ENCODE measurements at places on chromosomes 16 and 17.

DNA sequence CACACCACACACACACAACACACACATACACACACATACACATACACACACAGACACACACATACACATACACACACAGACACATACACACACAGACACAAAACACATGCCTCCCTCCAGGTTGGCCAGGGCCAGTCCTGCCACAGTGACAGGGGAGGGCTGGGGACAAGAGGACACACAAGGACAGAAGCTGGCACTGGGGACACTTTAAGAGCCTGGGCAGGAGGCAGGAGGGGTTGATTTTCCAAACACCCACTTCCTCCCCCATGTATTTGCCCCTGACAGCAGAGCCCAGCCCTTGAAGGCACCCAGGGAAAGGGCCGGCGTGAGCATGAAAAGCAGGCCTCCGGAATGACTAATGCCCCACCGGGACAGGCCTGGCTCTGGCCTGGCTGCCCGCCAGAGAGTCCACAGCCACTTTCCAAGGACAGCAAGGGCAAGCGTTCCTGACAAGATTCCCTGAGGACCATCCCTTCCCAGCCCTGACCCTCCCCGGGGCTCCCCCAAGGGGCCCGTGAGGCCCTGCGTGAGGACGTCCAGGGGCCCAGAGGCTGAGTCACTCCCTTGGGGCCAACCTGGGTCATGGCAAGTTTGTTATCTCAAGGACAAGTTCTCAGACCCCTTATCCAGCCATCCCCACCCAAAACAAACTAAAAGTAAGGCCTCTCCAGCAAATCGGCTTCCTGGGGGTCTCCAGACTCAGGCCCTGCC, 235.6 kb downstream of the ZNF423 start:
- no peak for DNase-seq

- no peak for DNase-seq
These were observed 441 bp downstream of the CMTM4 start for GRCh38 chr16:66695935-66696668.

DNA sequence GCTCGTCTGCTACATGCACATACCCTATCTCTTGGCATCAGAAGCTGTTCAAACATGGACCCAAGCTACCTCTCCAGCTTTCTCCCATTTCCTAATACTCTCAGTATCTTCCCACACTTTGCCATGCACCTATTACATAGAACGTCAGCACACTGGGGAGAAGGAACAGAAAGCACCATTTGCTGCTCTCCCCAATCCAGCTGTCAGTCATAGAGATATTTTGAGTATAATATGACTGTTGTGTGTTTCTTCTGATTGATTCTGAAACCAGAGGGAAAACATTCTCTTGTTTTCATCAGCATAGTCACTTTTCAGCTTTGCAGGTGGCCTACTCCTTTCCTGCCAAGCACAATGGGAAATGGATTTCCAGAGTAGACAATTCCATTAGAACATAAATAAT, 107.1 kb downstream of the ADAMTS18 start:
- DNase-seq, result no peak

DNA sequence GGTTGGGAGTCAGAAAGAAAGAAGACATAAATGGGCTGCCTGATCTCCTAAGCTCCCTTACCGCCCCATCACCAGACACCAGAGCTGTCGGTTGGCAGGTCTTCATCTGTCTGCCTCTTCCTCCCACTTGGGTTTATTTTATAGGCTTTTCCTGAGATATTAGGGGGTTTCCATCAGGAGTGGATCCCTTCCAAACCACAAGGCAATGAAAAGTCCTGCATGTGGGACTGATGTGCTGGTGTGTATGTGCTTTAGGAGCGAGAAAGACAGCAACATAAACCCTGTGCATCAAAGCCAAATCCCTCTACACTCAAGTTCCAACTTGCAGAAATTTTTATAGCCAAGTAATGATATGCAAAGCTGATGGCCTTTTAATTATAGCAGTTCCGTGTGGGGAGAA, 389.5 kb downstream of the SLC39A11 start:
- no peak for DNase-seq

- DNase-seq, result no peak
These were observed 31.6 kb upstream of the LRRC37A3 start for GRCh38 chr17:64950871-64951270.

DNA sequence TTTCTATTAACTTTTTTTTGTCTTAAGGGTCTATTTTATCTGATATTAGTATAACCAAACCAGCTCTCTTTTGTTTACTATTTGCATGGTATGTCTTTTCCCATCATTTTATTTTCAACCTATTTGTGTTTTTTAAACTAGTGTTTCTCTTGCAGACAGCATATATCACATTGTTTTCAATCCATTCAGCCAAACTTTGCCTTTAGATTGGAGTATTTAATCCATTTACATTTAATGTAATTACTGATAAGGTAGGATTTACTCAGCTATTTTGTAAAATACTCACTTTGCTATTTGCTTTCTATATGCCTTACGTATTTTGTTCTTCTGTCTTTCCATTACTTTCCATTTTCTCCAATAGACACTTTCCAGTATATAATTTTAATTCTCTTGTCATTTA, 108.0 kb upstream of the NACA2 start:
- no peak for DNase-seq

- DNase-seq, result no peak
These were observed 108.5 kb downstream of the TMEM114 start for GRCh38 chr16:8481810-8482209.

DNA sequence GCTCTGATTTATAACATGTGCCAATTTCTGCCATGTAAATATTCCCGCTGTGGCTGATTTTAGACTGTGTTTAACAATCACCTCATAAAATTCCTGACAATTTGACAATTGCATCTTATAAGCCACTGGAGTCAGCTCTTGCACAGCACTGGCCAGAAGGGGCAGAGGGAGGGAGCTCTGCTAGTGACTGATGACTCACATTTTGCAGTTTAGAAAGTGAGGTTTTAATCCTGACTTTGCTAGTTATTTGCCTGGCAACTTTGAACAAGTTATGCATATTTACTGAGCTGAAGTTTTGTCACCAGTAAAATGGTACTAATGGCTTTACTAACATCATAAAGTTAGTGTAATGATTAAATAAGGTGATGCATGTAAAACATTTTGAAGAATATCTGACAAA, 452.3 kb downstream of the CNTNAP4 start:
- no peak for DNase-seq

DNA sequence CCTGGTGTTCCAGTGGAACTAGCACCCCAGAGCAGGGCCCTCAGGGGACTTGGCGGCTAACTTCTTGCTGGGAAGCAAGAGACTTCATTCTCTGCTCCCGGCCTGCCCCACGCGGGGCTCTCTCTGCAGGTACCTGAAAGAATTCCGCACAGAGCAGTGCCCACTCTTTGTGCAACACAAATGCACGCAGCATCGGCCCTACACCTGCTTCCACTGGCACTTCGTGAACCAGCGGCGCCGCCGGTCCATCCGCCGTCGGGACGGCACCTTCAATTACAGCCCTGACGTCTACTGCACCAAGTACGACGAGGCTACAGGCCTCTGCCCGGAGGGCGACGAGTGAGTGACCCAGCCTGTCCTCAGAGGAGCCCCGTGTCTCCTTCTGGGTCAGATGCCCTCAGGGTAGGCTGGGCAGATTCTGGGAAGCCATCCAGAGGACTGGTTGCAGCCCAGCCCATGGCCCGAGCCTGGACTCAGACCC, 25.1 kb downstream of the UNK start:
- DNase-seq, result no peak

DNA sequence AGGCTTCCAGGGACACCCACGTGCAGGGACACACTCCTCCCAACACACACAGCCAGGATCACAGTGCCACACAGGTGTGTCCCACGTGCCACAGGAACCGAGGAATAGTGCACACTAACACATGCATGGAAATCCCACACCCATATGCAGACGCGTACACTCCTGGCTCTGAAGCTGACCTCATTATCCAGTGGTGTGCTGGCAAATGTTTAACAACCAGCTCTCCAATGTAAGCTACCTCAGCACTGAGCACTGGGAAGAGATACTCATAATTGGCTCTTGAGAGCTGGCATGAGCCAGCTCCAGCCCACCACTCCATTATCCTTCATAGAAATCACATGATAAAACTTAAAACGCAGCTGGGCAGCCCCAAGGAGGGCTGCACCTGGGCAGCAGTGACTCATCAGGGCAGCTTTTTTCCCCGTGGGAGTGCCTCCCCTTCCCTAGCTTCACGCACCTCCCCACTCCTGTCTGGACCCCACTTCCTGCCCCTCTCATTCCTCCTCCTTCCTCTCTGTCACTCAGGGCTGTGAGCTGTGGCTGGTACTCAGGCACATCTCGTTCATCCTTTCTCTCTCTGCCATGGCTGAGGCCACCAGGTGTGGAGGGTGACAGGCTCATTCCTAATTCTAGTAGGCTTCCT, 14.9 kb upstream of the TBX21 start:
- DNase-seq, result no peak

GRCh38 chr16:57648581-57649442, 19.3 kb upstream of the ADGRG3 start:
- DNase-seq, result peak; percentile 72

- peak; percentile 55 for DNase-seq
These were observed 16.6 kb downstream of the CD7 start for GRCh38 chr17:82300707-82301270.

DNA sequence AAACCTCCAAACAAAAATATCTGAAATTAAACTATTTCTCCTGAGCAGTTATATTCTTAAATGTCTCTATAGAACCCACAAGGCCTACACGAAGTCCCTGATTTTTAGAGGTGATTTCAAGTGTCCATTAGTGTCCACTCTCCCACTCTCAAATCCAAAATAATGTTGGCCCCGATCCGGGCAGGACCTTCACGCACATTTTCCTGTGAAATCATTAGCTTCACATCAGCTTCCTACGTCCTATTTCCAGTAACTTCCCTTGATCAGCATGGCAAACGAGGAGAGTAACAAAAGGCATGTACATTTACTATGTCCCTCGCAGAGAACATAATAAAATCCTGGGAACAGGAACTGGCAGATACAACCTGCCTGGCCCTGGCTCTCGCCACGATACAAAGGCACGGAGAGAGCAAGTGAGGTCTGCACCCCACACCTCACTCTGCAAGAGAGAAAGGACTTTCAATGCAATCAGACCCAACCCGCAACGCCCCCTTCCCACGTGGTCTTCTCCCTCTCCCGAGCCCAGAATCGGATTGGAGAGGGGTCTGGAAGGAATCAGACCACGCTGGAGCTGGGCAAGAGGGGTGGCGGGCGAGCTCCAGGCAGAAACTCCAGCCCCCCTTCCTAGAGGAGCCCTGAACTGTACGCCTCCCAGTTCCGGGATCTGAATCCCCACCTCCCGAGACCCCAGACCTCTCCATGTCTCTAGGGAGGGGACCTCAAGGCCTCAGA, 17.5 kb upstream of the C17orf78 start:
- DNase-seq, result no peak

GRCh38 chr16:12124742-12125141, 148.2 kb downstream of the SNX29 start:
- no peak for DNase-seq

GRCh38 chr16:63925221-63925620, 1196.6 kb downstream of the CDH11 start:
- DNase-seq, result no peak

- DNase-seq, result no peak
These were observed 45.6 kb upstream of the LCMT1 start for GRCh38 chr16:25065899-25066298.

- DNase-seq, result no peak
These were observed 7.6 kb upstream of the PGAP6 start for GRCh38 chr16:389352-389751.

- DNase-seq, result peak; percentile 16
These were observed 5.7 kb downstream of the OR4D2 start for GRCh38 chr17:58172369-58173071.

DNA sequence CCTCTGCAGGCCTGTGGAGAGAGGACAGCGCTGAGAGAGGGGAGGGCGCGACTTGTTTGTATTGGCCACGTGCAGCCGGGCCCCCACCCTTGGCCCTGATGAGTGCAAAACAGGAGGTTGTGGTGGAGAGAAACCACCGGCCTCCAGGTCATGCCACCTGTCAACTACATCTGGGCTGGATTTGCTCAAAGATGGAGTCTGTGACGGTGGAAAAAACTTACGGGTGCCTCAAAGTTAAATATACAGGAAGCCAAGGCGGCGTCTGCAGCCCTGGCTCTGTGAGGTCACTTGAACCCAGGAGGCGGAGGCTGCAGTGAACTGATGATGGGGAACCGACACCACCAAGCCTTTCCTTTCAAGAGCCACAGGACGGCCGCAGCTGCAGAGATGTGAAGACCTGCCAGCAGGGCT, 15.7 kb downstream of the C16orf74 start:
- peak; percentile 17 for DNase-seq

GRCh38 chr17:6079155-6079888, 9.1 kb downstream of the WSCD1 start:
- no peak for DNase-seq

GRCh38 chr17:62732125-62732524, 76.0 kb downstream of the MARCHF10 start:
- no peak for DNase-seq

DNA sequence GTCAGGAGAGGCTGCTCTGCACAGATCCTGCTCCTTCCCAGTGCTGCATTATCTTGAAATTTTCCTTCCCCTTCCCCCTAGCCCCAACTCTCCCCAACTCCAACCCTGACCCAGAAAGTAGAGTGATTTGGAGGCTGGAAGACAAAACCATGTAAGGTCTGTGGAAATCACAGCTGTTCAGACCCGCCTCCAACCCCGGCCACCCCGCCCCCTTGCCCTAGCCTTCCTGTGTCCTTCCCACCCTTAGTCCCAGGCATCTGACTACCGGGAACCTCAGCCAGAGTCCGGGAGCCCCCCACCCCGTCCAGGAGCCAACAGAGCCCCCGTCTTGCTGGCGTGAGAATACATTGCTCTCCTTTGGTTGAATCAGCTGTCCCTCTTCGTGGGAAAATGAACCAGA, at the start of gene AOC3:
TSS of gene AOC3 (plus strand) at position 246 of the 400 bp plus-strand sequence. CDS start at position 391, 145 bp downstream.
- DNase-seq, result no peak

GRCh38 chr17:17030515-17031211, 11.6 kb upstream of the MPRIP start:
- DNase-seq, result no peak

DNA sequence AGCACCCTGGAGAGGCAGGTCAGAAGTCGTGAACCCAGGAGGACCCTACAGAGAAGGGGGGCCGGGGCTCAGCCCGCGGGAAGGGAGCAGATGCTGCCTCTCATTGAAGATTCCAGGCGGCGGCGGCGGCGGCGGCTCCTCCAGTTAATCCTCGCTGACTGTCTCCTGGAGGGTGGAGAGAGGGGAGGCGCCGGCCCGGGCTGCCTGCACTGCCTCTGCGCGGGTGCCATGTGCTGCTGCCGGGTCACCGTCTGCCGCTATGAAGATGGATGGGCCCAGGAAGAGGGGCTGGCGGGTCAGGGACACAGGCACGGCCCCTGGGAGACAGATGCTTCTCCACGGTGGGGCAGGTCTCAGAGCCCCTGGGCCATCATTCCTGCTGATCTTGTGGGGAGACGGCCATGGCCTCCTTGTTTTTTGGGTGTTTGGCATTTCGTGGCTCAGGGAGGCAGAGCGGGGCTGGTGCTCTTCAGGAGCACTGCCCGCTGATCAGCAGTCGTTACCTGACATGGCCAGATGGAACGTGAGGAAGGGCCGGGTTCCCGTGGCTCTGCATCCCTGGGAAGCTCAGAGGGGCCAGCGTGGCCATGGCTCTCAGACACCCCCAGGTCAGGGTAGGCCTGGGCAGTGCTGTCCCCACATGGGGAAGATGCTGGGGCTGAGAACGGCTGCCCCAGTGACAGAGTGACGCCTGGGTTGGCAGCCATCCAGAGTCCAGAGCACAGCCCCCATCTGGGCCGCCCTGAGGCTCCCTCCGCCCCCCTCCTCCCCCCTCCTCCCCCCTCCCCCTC, 36.1 kb downstream of the GINS2 start:
- DNase-seq, result no peak

GRCh38 chr16:22191532-22192260, 14.4 kb upstream of the EEF2K start:
- no peak for DNase-seq
